ENCODE measurements at places on chromosomes 7 and 10.

- no peak for DNase-seq
Observed at GRCh38 chr7:37730501-37730900, 46.9 kb downstream of the GPR141 start.

GRCh38 chr7:123916240-123916724, 8.8 kb upstream of the SPAM1 start:
- no peak for DNase-seq

GRCh38 chr7:110854651-110855050, 236.3 kb upstream of the LRRN3 start:
- no peak for DNase-seq

- DNase-seq: no peak
Observed at GRCh38 chr10:78953113-78953798, 115.5 kb upstream of the ZMIZ1 start.

DNA sequence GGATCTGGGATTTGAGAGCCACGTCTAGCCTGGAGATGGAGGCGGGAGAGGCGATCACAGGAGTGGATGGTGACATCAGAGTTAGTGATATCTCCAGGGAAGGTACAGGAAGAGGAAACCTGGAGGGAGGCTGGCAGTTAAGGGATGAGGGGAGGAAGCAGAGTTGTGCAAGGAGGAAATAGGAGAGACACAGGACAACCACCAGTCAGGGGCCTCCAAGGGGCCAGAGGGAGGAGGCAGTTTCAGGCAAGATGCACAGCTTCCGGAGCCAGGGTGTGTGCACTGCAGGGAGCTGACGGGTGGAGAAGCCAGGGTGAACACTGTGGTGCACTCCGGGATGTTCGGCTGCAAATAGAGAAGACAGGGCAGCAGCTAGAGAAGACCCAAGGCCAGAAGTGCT, 141.2 kb downstream of the GLI3 start:
- DNase-seq: no peak

GRCh38 chr7:141844256-141844655, 3.0 kb upstream of the PRSS37 start:
- DNase-seq: no peak

DNA sequence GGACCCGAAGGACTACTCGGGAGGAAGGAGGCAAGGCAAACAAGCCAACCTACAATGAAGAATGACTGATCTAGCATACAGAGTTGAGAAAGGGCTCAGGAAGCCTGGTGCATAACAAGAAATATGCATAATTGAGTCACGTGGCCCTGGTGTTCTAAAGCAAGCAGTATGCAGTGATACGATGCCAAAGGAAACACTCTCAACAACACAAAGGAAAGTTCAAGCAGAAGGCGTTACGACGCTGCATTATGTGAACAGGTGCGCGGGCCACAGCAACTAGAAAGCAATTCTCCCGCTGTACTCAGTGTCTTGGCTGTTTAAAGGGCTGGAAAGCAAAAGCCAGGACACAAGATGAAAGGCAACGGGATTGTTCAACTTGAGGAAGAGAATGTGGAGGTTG, 100.8 kb downstream of the PRTFDC1 start:
- DNase-seq: no peak

DNA sequence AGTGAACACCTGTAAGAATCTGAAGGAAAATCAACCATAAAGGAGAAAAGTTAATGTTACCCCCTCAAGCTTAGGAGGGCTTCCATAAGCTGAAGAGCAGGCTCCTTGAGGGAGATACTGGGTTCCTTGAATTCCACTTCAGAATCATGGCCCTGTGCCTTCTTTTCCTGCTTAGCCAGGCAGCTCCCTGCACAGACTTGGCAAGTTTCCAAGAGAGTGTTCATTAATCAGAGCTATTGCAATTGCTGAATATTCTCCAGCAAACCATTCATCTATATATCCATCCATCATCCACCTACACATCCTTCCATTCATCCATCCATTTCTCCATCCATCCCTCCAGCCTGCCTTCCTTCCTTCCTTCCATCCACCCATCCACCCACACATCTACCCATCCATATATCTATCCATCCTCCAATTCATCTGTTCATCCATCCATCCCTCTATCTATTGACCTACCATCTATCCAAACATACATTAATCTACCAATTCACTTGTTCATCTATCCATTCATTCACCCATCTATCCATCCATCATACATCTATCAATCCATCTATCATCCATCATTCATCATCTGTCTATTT, 574.4 kb downstream of the PTPRN2 start:
- no peak for DNase-seq

DNA sequence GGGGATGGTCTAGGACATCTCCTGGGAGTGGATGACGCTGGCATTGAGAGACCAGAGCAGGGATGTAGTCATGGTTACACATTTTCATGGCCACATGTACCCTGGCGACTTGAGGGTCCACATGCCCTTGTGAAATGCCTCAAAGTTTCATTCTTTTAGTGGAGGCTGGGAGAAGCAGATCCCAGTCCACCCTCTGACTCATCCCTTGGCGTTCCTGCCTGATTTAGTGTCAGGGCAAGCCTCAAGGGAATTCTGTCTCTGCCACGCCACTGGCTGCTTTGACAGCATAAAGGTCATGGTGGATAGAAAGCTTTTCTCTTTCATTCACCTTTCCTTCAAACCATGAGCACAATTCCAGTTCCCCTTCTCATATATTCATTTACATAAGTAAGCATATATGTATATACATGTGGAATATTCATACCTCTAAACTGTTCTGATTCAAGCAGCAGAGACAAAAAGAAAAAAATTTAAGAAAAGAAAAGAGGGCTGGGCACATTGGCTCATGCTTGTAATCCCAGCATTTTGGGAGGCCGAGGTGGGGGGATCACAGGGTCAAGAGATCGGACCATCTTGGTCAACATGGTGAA, 21.8 kb upstream of the KIF5B start:
- DNase-seq: no peak

- DNase-seq: no peak
Observed at GRCh38 chr10:132094581-132095234, 29.0 kb downstream of the JAKMIP3 start.

GRCh38 chr7:18140943-18141342, 113.3 kb upstream of the PRPS1L1 start:
- DNase-seq: no peak

Data from stimulated activated CD4-positive, alpha-beta T cell treated with anti-CD3 and anti-CD28 coated beads, Interleukin-1b, Interleukin-23, amount 100 ng/mL, for 1 hour (primary cell).